ENCODE measurements at places on chromosomes 1 and 21.
A peak's percentile ranks its signal among the peaks of the same experiment; 100 is the strongest.

DNA sequence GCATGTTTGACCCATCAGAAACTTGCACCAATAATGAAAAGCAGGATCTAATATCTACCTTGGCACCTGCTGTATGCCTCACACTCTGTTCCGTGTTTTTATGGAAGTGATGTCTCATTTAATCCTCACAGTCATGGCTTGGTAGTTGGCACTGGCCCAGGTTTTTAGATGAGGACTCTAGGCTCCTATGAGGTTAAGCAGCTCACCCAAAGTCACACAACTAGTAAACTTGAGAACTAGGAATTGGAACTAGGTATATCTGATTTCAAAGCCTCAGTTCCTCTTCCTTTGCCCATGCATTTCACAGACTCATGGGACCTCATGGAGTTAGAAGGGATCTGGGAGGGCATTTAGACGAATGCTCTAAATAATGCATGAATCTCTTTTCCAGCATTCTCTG, 21.3 kb upstream of the TARBP1 start:
- peak; percentile 31 for DNase-seq

DNA sequence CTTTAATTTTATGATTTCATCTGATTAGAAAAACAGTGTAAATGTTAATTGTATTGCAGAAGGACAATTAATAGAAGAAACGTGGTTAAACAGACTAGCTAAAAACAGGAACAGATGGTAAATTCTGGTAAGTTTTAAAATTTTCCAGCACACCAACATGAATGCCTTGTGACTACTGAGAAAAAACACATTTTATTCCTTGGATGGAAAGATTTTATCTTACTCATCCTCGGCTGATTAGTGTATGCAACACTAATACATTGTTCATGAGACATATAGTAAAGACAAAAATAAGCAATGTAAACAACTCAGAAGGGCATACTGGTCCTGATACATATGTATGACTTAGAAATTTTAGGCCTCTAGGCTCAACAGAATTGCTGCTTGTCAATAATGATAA, 4.9 kb upstream of the AK5 start:
- no peak for DNase-seq

- no peak for DNase-seq
Measured at GRCh38 chr1:203534526-203534925, 40.6 kb downstream of the OPTC start.

DNA sequence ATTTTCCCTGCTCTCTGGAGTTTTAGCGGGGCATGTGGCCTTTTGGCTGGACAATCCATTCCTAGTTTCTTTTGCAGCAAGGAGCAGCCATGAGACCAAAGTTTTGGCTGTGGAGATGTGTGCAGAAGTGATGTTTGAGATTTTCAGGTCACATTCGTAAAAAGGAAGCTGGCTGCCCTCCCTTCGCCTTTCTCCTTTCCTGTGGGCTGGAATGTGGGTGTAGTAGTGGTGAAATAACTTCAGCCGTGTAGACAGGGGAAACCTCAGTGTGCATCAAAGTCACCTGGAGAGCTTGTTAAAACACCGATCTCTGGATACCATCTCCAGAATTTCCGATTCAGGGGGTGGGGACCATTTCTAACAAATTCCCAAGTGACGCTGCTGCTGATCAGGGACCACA, 5.3 kb upstream of the GPR88 start:
- no peak for DNase-seq

GRCh38 chr1:168763031-168763430, 34.0 kb upstream of the DPT start:
- no peak for DNase-seq

GRCh38 chr1:117821382-117821755, 108.1 kb downstream of the GDAP2 start:
- no peak for DNase-seq

GRCh38 chr21:32182449-32182848, 96.4 kb downstream of the MIS18A start:
- no peak for DNase-seq

DNA sequence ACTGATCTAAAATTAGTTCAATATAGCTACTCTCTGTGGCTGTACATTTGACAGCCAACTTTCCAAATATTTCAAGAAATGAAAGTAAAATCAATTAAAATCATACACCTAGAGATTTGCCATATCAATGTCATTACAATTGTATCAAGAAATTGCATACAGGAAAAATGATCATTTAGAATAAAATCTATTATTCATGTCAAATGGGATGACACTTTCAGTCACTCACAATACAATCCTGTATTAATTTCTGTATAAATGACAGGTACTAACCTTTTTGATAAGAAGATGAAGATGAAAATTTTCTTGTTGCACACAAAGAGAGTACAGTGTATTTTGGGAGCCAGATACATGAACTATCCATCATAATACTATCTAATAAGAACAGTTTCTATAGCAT, 1588.9 kb upstream of the PRMT6 start:
- no peak for DNase-seq

DNA sequence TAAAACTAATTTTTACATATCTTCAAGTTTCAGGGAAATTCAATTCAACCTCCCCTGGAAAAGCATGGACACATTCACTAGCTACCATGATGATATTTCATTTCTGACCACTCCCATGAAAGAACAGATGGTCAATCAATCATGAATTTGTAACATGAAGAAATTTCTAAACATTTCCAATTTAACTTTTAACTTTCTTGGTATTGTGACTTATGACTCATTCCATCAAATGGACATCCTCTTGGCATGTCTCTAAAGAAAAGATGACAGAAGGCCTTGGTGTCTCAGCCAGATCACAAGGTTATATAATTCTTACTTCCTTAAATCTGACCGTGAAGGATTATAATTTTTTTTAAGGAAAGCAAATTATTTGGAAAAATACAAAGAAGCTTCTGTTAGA, 10.5 kb upstream of the MCOLN3 start:
- DNase-seq: no peak

- no peak for DNase-seq
Measured at GRCh38 chr1:26181586-26182382, 4.5 kb downstream of the CNKSR1 start.

- DNase-seq: no peak
Measured at GRCh38 chr21:39127506-39127905, 55.7 kb downstream of the PSMG1 start.

GRCh38 chr1:205935869-205936268, 7.4 kb downstream of the SLC26A9 start:
- no peak for DNase-seq

GRCh38 chr1:240309769-240310168, 218.1 kb downstream of the FMN2 start:
- no peak for DNase-seq

DNA sequence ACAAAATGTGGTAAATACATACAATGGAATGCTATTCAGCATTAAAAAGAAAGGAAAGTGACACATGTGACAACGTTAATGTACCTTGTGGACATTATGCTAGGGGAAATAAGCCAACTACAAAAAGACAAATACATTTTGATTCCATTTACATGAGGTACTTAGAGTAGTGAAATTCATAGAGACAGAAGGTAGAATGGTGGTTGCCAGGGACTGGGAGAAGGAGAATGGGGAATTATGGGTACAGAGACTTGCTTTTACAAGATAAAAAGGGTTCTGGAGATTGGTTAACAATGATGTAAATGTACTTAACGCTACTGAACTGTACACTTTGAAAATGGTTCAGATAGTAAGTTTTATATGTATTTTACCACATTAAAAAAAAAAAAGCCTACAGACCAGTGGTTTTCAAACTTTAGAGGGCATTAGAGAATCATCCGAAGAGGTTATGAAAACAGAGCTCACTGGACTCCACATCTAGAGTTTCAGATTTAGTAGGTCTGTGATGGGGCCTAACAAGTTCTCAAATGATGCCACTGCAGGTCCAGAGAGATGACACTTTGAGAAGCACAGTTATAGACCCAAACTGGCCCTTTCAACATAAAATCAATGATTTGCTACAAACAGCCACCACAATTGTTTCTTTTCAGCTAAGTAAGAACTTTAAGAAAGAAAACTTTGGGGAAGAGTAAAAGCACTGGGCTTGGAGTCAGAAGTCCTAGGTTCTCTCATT, 9.6 kb upstream of the ADCY10 start:
- DNase-seq: no peak

DNA sequence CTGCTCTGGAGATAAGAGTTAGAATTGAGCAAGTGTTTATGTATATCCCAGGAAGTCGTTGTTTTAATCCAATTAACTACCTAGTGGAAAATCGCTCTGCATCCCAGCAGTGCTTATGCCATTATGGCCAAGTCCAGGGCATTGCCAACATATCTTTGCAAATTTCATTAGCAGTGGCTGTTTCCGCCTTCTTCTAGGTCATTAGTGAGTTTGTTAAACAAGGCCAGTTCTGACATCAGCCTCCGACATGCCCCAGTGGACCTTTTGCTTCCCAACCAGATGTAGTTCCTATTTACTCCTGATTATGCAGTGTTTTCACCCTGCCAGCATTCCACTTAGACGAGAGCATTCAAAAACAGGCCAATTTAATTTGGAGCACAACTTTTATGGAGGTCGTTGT, 106.8 kb upstream of the FAM78B start:
- no peak for DNase-seq

- no peak for DNase-seq
Measured at GRCh38 chr1:187091666-187092065, 262.9 kb downstream of the PLA2G4A start.

DNA sequence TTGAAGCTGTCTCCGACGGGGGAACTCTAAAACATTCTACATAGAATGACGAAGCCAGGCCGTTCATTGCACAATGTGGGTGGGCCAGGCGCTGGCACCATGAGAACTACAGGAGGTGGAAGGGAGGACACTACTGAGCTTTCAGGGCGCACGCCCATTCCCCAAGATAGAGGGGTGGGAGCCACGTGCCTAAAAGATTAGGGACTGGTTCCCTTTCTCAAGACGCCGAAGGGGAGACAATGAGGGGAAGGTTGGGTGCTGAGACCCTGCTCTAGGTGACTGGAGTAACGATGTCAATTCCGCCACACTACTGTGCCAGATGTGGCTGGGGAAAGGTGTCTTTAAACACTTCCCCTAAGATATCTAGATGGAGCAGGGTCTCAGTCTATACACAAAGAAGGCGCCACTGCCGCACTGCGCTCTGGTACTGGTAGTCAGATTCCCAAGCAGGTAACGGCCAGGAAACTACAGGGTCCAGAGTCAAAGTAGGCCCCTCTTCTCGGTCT, 782 bp downstream of the CSDE1 start:
- DNase-seq: peak; percentile 10

GRCh38 chr1:102851616-102852015, 256.7 kb downstream of the COL11A1 start:
- no peak for DNase-seq

- DNase-seq: peak; percentile 85
Measured at GRCh38 chr1:1959840-1960479, 40.9 kb upstream of the TMEM52 start.

Measured in activated naive CD8-positive, alpha-beta T cell treated with anti-CD3 and anti-CD28 coated beads for 36 hours (primary cell).